Stimulated activated naive CD4-positive, alpha-beta T cell (primary cell): ENCODE measurements at places on chromosomes 4 and X.

- DNase-seq: no peak
Observed at GRCh38 chr4:94527556-94528233, 76.0 kb downstream of the PDLIM5 start.

GRCh38 chr4:87971866-87972265 lies 3.6 kb upstream of the SPP1 start:
- no peak for DNase-seq

GRCh38 chr4:39308611-39309010 lies 57.6 kb downstream of the RFC1 start:
- no peak for DNase-seq

- no peak for DNase-seq
Observed at GRCh38 chr4:89336818-89337420, 29.3 kb upstream of the GPRIN3 start.

DNA sequence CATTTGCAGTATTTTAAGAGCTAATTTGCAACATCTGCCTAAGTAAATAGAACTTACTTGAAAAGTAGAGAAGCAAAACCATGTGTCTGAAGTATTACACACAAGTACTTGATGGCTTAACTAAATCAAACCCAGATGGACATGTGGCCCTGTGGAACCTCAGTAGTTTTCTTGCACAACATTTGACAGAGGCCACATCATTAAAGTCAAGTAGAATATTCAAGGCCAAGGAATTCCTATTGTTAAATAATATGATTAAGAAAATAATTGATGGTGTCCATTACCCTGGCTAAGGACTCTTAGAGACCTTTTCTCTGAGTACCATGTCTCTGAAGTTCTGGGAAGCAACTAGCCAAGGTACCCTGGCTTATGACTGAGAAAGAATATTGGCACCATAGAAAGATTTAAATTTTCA lies 135.4 kb upstream of the OTUD4 start:
- no peak for DNase-seq

DNA sequence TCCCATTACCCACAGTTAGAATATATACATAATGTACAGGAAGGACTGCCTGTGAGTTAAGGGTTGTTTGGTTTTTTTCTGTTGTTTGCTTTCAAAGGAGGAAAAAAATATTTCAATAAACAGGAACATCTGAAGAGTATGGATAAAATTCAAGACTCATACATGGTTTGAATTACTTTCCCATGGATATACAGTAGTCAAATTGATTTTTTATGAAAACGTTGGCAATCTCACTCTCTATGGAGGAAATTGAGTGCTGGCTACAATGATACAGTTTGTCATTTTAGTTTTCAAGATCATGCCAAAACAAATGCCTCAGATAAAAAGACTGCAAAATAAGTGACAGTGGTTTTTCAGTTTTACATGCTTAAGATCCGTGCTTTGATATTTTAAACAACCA lies 116.6 kb downstream of the SH3RF1 start:
- DNase-seq: no peak
